Foreskin melanocyte (primary cell): ENCODE measurements at places on chromosomes 5 and 9.

- peak; percentile 4 for DNase-seq
Measured at GRCh38 chr9:75448281-75448680, 360.0 kb downstream of the OSTF1 start.

DNA sequence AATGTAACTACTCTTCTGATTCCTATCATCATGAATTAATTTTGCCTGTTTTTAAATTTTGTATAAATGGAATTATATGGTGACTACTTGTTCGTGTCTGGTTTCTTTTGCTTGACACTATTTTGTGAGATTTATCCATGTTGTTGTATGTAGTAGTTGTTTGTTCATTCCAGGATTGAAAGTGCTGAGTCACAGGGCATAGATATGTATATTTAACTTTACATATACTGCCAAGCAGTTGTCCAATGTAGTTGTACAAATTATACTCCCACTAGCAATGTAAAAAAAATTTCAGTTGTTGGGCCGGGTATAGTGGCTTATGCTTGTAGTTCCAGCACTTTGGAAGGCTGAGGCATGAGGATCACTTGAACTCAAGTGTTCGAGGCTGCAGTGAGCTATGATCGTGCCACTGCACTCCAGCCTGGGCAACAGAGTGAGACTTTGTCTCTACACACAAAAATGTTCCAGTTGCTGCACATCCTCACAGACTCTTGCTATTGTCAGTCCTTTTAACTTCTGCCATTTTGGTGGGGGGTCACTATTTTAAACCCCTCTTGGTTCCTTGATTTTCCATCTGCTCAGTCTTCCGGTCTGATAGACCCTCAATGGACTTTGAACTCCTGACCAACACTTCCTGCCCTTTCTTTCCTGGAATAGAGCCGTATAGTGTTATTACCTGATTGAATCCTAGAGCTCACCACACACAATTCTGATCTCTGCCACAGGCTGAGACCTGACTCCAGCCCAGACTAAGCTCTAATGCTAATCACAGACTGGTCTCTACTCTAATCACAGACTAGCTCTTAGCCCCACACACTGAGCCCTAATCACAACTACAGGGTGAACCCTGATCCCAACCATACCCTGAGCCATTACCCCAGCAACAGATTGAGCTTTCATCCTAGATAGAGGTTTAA is 69.3 kb upstream of the MELK start:
- no peak for DNase-seq

DNA sequence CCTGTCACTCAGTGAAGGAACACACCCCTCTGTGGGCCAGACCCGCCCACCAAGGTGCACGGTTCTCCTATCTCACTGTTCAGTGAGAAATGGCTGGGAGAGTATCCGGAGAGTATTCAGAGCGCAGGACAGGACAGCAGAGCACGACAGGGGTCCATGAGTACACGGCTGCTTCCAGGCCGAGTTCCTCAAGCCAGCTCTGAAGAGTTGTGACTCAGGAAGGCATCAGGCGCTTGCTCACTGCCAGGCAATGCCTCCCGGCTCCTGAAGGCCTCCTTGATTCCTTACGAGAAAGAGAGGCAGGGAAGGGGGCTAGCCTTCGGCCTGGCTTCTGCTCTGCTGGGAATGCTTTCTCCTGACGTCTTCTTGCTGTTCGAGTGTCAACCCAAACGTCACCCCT is 132.1 kb upstream of the PPP1R26 start:
- no peak for DNase-seq

GRCh38 chr5:168401880-168402279 is 84.4 kb upstream of the RARS1 start:
- DNase-seq, result no peak

- no peak for DNase-seq
Measured at GRCh38 chr5:56649569-56649968, 165.8 kb upstream of the MAP3K1 start.

GRCh38 chr5:159456261-159456660 is 126.0 kb upstream of the IL12B start:
- no peak for DNase-seq

DNA sequence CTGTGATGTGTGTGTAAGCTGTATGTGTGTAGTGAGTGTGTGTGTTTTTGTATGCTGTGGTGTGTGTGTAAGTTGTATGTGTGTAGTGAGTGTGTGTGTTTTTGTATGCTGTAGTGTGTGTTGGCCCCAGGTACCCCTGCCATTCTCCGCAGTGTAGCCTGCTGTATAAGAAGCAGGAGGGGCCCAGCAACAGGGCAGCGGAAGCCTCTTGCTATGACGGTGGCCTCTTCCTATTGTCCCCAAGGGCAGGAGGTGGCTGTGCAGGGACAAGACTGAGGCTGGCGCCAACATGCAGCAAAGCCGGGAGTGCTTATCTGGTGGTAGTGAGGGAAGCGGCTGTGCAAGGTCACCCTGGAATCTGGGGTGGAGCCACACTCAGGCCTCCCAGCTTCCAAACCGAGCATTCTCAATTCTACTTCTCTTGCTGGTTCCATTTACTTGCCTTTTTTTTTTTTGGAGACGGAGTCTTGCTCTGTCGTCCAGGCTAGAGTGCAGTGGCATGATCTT is 5.1 kb downstream of the SPAAR start:
- peak; percentile 44 for DNase-seq

GRCh38 chr5:21236971-21237427 is 1249.0 kb upstream of the CDH18 start:
- peak; percentile 81 for DNase-seq

DNA sequence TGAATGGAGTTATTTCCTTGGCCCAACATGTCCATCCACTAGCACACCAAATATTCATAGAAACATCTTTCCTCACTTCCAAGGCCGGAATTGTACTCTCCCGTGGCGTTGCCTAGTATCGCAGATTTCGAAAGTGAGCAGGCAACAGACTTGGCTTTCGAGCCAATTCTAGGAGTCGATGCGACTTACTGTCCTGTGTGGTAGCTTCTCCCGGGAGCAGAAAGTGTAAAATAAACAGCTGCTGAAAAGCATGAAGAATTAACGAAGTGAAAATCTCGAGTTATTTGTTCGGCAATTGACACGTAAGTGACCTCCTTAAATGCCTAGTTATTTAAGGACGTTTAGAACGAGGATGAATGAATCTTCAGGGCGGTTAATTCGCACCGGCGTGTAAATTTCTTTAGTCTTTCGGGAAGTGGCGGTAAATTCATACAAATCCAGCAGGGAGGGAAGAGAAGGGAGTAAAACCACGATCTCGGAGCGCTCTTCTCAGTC is 449 bp upstream of the PCSK5 start:
- peak; percentile 32 for DNase-seq

DNA sequence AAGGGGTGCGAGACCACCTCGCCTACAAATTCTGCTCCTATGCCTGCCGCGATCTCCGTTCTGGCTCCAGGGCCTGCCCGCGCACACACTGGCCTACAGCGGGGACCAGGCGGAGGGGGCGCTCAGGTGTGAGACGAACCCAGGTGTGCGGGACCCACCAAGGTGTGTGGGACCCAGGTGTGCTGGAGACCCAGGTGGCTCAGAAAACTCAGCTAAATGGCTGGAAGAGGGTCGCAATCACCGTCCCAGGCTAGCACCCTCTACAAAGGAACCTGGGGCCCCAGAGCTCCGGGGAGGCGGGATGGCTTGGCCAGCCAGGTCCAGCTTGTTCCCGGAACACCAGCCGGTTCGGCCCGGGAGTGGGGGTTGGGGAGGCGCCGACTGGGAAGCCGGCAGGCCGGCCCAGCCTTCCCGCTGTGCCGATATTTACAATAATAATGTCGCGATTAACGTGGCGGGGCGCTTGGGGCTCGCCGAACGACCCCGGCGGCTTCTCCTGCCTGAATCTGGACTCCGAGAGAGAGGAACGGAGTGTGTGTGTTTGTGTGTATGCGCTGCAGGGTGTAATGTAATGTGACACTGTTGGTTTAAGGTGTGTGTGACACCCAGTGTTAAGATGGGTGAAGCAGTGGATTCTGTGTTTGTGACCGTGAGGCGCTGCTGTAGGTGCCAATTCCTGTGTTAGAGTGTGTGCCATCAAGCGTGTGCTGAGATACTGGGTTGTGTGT is 1.4 kb downstream of the PCDH1 start:
- no peak for DNase-seq

DNA sequence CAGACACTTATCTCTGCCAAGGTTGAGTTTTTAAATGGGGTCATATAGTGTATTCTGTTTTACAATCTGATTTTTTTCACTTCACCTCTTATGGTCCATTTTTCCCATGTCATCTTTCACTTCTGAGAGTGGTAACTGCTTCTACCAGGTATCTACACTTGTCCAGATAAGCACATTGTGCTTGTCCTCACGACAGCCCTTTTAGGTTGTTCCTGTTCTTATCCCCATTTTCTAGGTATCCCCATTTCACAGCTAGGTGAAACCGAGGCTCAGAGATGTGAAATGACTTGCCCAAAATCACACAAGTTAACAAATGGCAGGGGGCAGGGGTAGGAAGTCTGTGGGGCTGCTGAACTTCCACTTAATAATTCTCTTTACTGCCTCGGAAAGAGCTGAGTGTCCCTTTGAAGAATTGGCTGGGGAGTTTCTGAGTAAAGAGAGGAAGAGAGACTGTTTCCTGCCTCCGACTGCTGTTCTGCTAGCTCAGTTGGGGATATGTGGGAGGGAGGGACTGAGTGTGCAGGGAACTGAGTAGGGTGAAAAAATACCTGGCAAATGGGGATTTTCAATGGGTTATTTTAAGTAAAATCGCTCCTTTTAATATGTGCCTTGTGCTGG is 255.4 kb downstream of the GRIA1 start:
- DNase-seq, result no peak

DNA sequence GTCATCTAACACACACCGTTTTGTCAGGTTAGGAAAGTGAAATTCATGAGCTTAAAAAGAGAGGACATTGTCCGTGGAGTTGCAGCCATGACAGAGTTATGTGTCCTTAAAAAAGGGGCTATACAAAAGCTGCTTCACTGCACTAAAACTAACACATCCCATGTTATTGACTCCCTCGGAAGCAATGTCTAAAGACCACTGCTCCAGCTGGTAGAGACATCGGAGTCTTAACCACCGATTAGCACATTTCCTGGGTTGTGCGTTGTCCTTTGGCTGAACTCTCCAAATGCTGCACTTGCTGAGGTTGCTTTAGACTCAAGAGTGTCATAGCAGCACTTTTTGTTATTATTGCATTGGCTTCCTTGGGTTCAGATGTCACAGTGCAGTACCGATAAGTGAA is 128.3 kb upstream of the C9orf72 start:
- no peak for DNase-seq

- no peak for DNase-seq
Measured at GRCh38 chr9:137878146-137878941, 762 bp downstream of the CACNA1B start.

- no peak for DNase-seq
Measured at GRCh38 chr9:136533775-136534157, 12.1 kb downstream of the NOTCH1 start.

DNA sequence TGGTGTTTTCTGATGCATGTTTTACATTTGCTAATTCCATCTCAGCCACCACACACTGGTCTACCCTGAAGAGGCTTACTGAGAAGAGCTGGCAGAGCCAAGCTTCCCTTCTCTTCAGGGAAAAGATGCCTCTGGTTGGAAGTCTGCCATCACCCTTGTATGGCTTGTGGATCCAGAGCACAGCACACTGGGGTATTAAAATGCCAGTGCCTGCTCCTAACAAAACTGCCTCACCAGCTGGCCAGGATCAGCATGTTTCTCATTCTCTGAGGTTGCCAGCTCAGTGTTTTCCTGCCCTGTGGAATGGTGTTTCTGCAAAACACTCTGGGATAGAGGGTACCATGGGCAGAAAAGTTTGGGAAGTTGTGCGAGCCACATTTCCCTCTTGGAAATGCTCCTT is 31.6 kb upstream of the ZNF618 start:
- DNase-seq, result no peak
